Stimulated activated CD4-positive, alpha-beta T cell treated with anti-CD3 and anti-CD28 coated beads, Interleukin-2, amount 100 ng/mL, for 24 hours (primary cell): ENCODE measurements at places on chromosomes 2 and 18.

- DNase-seq, result no peak
These were observed 63.2 kb upstream of the CABLES1 start for GRCh38 chr18:23072079-23072478.

GRCh38 chr2:191155608-191156071, 4.8 kb upstream of the STAT4 start:
- no peak for DNase-seq

- no peak for DNase-seq
These were observed 268.7 kb downstream of the LOXHD1 start for GRCh38 chr18:46388286-46388685.

GRCh38 chr2:223797811-223798721, 39.3 kb downstream of the AP1S3 start:
- no peak for DNase-seq
